ENCODE measurements at places on chromosomes 11 and 22.

- no peak for DNase-seq
Measured at GRCh38 chr11:106228996-106229395, 151.5 kb downstream of the AASDHPPT start.

- DNase-seq: no peak
Measured at GRCh38 chr11:91906871-91907624, 317.6 kb upstream of the FAT3 start.

DNA sequence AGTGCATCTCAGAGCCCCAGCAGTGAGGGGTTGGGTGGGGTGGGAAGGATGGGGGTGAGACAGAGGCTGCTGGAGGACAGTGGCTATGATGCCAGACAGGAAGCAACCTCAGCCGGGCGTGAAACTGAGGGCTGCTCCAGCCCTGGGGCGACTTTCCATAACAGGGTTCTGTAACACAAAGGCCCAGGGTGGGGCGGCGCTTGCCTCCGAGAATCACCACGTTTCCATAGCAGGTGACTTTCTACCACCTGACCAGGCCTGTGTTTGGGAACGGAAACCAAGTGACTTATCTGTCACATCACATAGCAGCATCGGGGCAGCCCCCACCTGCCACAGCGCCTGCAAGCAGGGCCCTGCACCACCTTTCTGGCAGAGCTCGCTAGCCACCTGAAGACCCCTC is 85.8 kb downstream of the TRMU start:
- DNase-seq: no peak

GRCh38 chr22:31079095-31079642 is 1.9 kb upstream of the SMTN start:
- no peak for DNase-seq

DNA sequence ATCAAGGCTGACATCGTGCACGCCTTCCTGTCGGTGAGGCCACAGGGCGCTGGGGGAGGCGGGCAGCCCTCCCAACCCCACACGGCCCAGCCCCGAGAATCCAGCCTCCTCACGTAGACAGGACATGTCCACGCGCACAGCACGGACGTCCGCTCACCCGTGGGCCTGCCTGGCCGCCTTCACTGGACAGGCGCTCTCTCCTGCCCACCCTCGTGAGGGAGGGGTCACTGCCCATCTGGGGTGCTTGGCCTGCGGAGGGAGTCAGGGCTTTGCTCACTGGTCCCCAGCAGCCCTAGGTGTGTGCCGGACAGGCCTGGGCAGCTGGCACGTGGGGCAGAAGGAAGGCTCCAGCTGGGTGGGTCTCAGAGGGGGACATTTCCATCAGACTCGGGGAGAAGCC is 32.0 kb downstream of the MOB2 start:
- no peak for DNase-seq

GRCh38 chr11:36724742-36725385 is 126.8 kb upstream of the RAG2 start:
- DNase-seq: no peak

DNA sequence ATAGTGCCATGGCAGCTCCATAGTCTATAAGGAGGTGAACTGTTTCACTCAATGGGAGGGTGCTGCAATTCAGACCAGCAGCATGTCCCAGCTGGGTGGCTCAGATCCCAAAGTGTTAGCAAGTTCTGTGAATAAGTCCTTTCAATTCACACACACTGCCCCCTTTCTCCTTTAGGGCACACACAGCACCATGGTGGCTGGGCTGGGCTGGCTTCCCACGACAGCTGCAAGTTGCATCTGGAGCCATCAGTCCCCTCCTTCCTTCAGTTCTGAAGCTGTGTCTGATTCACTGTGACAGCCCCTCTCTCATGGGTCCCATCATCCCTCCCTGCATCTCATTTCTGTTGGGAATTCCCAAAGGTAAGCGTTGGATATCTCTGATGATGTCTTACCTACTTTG is 324.1 kb upstream of the NCAM1 start:
- no peak for DNase-seq

DNA sequence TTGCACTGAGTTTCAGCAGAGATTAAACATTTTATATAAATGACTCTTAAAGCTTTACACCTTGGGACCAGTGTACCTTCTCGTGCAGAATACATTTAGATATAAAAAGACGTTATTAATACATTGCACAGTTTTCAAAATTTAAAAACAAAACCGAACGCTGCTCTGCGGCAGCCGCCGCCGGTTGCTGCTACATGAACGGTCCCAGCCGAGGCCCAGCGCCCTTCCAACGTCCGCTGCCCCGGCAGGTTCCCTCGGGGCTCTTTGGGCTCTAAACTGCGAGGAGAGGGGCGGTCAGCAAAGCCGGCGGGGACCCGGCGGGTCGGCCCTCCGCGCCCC is 2.0 kb downstream of the CDKN1C start:
- no peak for DNase-seq

- peak; percentile 25 for DNase-seq
Measured at GRCh38 chr11:65557280-65558001, 718 bp downstream of the LTBP3 start.

GRCh38 chr22:25362215-25362882 is 142.9 kb downstream of the CRYBB2 start:
- DNase-seq: peak; percentile 89

GRCh38 chr11:1100417-1101245 is 26.0 kb downstream of the MUC2 start:
- no peak for DNase-seq

GRCh38 chr11:65425971-65426838 is 3.6 kb downstream of the NEAT1 start:
- no peak for DNase-seq

DNA sequence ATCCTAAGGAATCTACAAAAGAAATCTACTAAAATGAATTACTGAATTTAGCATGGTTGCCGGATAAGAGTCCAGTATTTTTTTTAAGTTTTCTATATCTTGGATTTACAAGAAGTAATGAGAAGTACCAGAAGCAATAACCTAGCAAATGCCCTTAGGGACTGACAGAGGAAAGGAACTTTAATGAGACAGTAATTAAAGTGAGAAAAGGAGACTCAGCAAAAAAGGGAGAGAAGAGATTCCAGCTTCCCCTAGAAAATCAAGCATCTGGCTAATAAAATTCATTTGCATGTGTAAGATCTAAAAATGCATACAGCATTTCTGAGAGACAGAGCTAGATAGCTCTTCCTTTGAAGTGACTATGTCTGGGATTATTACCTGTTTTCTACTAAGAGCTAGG is 39.1 kb downstream of the IZUMO1R start:
- DNase-seq: no peak

DNA sequence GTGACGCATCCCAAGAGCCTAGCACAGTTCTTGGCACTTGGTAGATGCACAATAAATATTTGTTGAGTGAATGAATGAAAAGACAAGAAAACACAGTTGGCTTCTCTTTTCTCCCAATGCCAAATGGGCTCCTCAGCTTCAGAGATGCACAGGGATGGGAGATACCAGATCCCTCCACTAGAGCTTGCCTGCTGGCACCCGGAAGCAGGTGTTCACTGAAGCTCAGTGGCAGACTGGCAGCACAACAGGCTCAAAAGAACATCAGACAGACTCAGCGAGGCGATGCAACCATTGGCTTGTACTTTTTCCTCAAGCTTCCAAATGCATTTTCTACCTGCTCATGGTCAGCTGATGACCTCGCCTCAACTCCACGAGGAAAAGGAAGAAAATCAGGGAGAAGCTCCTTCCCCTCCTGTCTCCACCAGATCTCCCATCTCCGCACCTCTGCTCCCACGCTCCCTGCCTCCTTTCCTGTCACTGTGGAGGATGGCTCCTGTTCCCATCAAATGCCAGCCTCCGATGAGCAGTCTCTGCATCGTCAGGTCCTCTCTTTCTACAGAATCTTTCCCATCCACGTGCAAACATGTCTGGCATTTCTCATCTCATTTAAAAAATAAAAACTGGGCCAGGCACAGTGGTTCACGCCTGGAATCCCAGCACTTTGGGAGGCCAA is 5.8 kb downstream of the RAPSN start:
- DNase-seq: no peak

GRCh38 chr11:112178936-112179335 is 3.6 kb downstream of the BCO2 start:
- no peak for DNase-seq

DNA sequence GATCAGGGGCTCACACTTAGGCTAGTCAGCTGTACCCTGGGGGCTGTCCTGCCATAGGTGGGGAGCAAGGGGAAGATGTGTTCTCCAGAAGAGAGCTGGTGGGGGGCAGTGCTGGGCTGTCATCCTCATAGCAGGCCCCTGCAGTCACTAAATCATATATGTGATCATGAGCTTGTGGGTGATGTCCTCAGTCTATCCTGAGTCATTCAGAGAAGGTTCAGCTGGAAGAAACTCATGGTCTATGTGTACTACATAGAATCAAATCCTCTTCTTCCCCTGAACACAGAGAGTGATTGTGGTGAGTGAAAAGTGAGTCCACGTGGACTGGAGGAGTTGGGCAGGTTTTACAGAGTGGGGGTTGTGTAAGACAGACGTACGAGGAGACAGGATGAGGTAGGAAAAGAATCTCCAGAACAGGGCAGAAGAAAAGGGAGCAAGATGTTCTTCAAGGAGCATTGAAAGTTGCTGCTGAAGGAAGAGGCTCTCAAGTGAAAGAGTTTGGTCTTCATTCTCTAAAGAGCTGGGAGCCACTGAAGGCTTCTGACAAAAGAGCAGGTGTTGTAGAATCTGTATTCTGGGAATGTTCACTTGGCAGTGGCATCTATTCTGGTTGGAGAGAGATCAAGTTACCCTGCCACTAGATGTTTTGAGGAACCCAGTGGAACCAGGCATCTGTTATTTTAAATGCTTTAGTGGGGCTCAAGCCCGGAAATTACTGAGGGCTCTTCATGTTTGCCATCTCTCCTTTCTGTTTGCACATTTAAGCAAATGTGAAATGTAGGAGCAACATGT is 68.9 kb downstream of the C22orf31 start:
- no peak for DNase-seq

DNA sequence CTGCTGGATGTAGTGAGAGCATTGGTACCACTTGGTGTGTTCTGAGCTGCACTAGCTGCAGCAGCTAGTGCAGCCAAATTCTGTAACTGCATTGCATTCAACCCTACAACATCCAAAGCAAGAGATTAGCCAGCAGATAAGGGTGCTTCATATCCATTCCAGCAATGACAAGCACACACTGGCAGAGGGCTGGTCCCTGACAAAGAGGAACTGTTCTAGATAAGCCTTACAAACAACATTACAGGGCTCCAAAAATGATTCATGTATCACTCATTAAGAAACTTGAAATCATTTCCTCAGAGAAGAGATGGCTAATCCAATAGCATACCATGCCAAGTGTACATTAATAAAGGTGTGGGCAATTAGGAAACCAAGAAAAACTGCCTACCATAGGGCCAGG is 28.4 kb upstream of the RAPSN start:
- DNase-seq: peak; percentile 18

GRCh38 chr11:72141066-72141465 is 5.5 kb downstream of the FOLR3 start:
- peak; percentile 83 for DNase-seq

GRCh38 chr11:65915101-65915820 is 3.6 kb downstream of the C11orf68 start:
- peak; percentile 20 for DNase-seq

GRCh38 chr11:112588252-112588694 is 327.6 kb upstream of the PLET1 start:
- peak; percentile 88 for DNase-seq

- no peak for DNase-seq
Measured at GRCh38 chr11:56967726-56968125, 21.0 kb upstream of the OR5AK2 start.

DNA sequence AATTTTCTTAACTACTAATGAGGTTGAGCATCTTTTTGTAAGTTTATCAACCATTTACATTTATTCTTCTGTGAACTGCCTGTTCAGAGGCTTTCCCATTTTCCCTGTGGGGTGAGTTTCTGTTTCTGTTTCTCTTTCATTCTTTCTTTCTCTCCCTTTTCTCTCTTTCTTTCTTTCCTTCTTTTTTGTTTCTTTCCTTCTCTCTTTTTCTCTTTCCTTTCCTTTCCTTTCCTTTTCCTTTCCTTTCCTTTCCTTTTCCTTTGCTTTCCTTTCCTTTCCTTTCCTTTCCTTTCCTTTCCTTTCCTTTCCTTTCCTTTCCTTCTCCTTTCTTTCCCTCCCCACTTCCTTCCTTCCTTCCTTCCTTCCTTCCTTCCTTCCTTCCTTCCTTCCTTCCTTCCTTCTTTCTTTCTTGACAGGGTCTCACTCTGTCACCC is 8.0 kb upstream of the ZBED5 start:
- DNase-seq: no peak

DNA sequence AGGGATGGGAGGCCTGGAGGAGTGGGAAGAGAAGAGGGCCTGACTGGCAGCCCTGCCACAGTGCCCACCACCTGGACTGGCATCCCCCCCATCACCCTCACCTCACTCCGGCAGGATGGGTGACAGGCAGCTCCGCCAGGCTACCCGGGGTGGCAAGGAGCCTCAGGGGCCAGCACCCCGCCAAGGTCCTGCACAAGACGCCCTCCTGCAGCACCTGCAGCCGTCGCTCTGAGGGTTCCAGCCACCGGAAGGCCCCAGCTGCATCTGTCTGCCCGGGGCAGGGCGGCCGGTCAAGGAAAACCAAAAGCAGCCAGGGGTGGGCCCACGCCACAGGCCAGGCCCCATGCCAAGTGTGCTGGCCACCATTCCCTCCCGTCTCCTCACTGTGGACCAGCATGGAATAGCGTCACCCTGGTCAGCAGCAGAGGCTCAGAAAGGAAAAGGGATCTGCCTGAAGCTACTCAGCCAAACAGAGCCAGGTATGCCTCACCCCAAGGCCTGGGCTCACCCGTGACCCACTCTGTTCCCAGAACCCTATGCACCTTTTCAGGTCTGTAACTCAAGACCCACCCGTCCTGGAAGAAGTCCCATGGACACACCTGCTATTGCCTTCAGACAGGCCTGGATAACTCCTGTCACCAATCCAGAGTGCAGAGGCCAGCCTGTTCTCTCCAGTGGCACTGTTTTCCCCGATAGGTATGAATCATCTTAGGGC is 7.0 kb downstream of the RHBDD3 start:
- no peak for DNase-seq

GRCh38 chr11:100969008-100969407 is 160.6 kb downstream of the PGR start:
- no peak for DNase-seq

GRCh38 chr11:74494916-74495315 is 1.4 kb upstream of the LIPT2 start:
- no peak for DNase-seq

GRCh38 chr11:87150936-87151335 is 113.2 kb downstream of the TMEM135 start:
- DNase-seq: peak; percentile 51

DNA sequence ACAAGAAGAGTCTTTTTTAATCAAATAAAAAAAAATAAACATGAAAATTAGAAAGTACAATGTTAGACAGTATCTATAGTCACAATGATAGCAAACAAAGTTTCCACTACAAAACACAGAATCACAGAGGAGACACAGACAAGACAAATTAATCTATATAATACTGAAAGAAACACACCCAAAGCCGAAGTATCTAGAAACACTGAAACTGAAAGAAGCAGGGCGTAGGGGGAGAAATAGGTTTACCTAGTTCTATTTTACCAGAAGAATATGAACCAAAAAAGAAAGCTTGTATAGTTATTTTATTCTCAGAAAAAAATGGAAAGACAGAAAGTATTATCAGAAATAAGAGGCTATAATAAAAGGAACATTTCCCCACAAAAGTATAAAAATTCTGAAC is 27.1 kb upstream of the NUP50 start:
- no peak for DNase-seq

Measured in GM03348 (cell line).